ENCODE measurements at places on chromosomes 1 and 21. TPM values are rescaled to one million over a fixed set of nuclear protein-coding genes. Genes with fewer than 3 reads are reported as not detected.

Gene C1orf115
- 1.6 TPM for total RNA-seq

DNA sequence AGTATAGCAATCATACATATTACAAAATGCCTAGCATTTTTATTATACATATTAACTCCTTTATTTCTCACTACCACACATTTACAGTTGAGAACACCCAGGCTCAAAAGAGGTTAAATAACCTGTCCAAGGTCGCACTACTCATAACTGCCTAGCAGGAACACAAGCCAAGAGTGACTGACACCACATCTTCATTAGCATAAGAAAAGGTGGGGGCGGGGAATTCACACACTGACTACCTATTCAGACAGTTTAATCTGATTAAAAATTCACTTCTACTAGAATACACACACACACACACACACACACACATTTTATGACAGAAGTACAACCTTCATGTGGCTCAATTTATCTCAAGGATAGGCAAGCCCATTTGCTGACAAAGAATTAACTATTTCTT, 77.8 kb upstream of the CACHD1 start:
- no peaks in the 10 kb centered on the region for H3K4me1 ChIP-seq
- no peak overlapping the region for H3K27ac ChIP-seq
- no peaks in the 10 kb centered on the region for H3K36me3 ChIP-seq
- peak; percentile 17 for DNase-seq
- H3K27me3 ChIP-seq, result no peaks in the 10 kb centered on the region

Gene SPATA46
- total RNA-seq, result not detected

Gene FGR
- not detected for total RNA-seq

DNA sequence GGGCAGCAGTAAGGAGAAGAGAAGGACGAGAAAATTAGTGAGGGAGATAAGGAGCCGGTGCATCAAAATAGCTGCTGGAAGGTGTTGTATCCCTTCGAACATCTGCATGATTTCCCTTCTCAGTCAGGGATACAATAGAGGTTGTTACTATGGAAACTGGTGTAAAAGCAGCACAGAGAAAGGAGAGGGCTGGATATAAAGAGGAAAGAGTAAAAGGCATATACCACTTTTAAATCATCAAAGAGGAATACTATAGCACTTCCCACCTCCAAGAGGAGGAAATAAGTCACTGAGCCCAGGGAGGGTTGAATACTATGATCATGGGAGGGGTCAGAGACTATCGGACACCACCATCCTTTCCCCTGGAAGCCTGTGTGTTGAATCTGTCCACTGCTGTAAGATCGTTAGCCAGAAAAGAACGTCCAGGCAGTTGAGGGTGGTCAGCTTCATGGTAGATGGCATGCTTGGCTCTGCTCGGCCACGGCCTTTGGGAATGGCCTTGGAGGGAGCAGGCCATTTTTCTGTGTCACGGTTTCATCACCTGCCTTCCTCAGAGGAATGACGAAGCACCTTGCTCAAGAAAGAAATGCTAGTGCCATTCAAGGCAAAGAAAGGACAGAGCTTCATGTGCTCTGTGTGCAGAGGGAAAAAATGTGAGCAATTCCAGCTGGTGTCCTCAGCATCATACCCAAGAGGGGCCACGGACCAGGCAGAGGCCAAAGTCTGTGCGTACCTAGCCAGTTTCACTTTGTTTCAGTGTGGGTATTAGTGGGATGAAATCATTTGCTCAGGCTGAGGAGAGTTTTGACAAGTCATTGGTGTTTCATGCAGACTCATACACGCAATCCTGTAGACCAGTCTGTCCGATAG, 64.2 kb downstream of the IRF2BP2 start:
- no peak for DNase-seq
- H3K36me3 ChIP-seq, result no peaks in the 10 kb centered on the region
- H3K27me3 ChIP-seq, result no peaks in the 10 kb centered on the region
- peak overlapping the region; percentile 80 for H3K27ac ChIP-seq
- H3K4me1 ChIP-seq, result peaks cover 36% of the 10 kb centered on the region

GRCh38 chr1:210250665-210250997, 18.0 kb downstream of the SERTAD4 start:
- H3K36me3 ChIP-seq, result peaks cover 7% of the 10 kb centered on the region
- no peak overlapping the region for H3K4me3 ChIP-seq
- H3K27me3 ChIP-seq, result peaks cover 59% of the 10 kb centered on the region
- no peak for DNase-seq
- H3K27ac ChIP-seq, result no peak overlapping the region
- peaks cover 8% of the 10 kb centered on the region for H3K4me1 ChIP-seq

Gene MRAP
- not detected for total RNA-seq

Gene SLAMF7
- total RNA-seq, result 8.6 TPM

DNA sequence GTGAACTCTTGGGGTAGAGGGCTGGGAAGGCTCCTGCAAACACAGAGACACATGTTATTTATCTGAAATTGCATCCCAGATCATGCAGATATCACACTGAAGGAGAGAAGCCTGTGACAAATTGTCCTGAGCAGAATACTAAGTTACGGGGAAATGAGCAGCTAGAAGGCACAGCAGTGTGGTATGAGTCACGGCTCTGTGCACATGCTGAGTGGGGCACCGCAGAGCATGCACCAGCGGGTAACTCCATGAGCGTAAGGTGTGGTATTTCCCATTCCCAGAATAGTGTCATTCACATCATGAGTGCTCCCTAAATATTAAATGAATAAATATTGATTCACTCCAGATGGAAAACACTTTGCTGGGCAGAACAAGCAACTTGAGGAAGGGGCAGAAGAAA, 21.3 kb upstream of the FCRL2 start:
- no peaks in the 10 kb centered on the region for H3K36me3 ChIP-seq
- peaks cover 5% of the 10 kb centered on the region for H3K4me1 ChIP-seq
- H3K27ac ChIP-seq, result no peak overlapping the region
- H3K4me3 ChIP-seq, result no peak overlapping the region

DNA sequence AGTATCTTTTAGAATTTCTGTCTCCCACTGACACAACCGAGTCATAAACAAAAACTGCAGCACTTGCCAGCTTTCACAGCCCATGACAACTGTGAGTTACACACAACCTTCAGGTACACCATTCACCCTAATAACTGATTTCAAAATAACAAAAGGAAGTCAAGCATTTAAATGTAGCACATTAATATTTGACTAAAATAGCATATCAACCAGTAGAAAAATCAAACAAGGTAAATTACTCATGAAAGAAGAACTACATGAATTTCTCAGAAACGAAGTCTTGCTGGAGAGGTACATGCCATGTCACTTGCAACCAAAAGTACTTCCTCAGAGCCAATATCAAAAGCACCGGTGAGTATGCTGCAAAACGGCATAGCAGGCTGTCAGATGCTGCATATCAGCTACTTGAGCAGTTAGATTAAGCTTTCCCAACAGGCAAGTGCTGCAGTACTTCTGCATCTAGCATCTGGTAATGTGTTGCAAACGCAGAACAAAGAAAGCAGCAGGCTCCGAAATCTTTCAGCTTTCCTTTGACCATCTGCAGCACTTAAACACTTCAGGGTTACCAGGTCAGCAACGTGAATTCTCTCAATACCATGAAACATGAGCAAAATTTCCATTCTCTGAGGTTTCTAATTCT, 223.2 kb downstream of the SMYD3 start:
- H3K4me1 ChIP-seq, result no peaks in the 10 kb centered on the region
- H3K36me3 ChIP-seq, result no peaks in the 10 kb centered on the region
- H3K4me3 ChIP-seq, result no peak overlapping the region
- H3K27me3 ChIP-seq, result no peaks in the 10 kb centered on the region
- no peak for DNase-seq
- H3K27ac ChIP-seq, result no peak overlapping the region

- no peaks in the 10 kb centered on the region for H3K36me3 ChIP-seq
- peak; percentile 26 for DNase-seq
- H3K27ac ChIP-seq, result no peak overlapping the region
- no peaks in the 10 kb centered on the region for H3K27me3 ChIP-seq
Observed at GRCh38 chr1:48039088-48040054, 42.2 kb upstream of the TRABD2B start.

Gene OR10J1
- not detected for total RNA-seq

Gene GRIK3
- not detected for total RNA-seq

Gene CRP
- total RNA-seq, result 0.26 TPM

- no peak for DNase-seq
- no peak overlapping the region for H3K4me3 ChIP-seq
- H3K4me1 ChIP-seq, result peaks cover 15% of the 10 kb centered on the region
- H3K36me3 ChIP-seq, result peaks cover 7% of the 10 kb centered on the region
Observed at GRCh38 chr1:31467005-31467674, 54.1 kb downstream of the SERINC2 start.

Gene C1orf216
- total RNA-seq, result 8.3 TPM

Gene CREB3L4
- 17.6 TPM for total RNA-seq

Gene MAP3K6
- 13.5 TPM for total RNA-seq

Gene ACKR1
- total RNA-seq, result 47.6 TPM

Gene HSD3B2
- not detected for total RNA-seq

Measured in MCF 10A (cell line).